Suppressor macrophage treated with lipopolysaccharide for 1 hour (primary cell): ENCODE measurements at places on chromosomes 12 and 14.

DNA sequence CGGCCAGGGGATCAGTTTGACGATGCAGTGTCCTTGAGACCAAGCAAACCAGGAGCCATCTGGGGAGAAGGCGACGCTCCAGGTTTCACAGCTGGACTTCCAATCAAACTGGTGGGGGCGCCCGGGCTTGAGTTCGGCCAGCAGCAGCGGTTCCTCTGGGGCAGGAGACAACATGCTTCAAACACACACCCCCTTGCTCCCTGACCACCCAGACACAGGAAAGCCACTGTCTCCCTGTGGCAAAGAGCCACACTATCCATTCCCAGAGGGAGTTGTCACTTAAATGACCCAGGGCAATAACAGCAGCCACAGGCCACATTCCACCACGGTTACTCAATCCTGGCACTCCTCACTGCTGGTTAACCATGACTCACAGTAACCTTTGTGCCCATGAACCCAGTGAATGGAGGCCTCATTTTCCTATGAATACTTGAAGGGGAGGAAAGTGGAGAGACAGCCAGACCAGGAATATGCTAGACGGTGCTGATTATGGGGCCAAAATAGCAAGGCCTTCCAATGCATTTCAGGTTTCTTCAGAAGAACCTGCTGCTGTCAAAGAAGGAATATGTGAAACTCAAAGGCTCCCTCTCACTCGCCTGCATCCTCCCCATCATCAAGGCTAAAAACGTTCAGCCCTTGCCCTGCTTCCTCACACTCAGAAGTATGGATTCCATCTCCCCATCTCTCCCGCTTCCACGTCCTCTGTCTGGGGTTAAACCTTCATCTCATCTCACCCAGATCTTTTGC, 8.5 kb downstream of the WSB2 start:
- DNase-seq: peak; percentile 65

DNA sequence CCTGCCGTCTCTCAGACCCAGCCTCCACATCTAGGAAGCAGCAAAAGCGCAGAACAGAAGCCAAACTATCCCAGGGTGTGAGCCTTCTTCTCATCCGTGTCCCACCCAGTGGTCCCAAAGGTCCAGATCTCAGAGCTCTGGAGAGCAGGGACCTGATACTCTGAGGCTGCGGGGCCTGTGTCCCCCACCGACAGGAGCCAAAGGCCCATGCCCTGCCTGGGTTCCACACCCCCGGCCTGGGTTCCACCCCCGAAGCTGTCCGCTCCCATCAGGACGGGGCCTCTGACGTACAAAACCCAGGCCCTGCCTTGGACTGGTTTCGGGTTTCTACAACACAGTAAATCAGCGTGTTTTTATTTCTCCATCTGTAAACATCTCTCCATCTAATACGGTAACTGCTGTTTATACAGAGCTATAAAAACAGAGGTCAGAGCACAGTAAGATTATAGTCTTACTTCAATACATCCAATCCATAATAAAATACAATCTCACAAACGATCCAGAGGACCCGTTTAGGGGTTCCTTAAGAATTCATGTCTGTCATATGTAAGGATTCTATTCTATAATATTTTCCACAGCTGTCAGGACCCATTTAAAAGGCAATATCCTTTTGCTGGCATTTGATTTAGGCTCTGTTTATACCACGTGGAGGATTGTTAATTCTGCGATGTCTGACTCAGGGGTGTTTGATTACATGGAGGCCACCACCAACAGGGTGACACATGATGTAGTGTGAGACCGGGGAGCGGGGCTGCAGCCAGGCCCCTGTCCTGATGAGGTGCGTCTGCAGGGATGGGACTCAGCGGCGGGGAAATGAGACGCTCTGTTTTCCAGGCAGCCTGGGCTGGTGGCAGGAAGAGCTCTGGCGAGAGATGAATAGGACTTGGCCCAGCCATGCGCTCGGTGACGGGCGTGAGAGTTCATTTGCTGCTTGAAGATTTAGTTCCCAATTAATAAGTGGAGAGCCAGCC, 110.3 kb downstream of the DICER1 start:
- no peak for DNase-seq

DNA sequence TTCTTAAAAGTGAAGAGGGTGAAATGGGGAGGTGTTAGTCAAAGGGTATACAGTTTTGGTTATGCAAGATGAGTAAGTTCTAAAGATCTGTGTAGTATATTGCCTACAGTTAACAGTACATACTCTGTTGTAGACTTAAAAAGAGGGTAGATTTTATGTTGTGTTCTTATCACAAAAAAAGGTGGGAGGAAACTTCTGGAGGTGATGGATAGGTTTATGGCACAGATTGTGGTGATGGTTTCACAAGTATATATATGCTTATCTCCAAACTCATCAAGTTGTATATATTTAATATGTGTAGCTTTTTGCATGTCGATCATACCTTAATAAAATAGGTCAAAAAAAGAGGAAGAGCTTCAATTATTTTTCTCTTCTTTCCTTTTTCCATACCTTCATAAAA, 64.0 kb downstream of the PDE3A start:
- no peak for DNase-seq

- DNase-seq: peak; percentile 43
Measured at GRCh38 chr14:74574706-74575105, 37.3 kb downstream of the LTBP2 start.

GRCh38 chr12:21797539-21797938, 23.0 kb upstream of the KCNJ8 start:
- DNase-seq: no peak

DNA sequence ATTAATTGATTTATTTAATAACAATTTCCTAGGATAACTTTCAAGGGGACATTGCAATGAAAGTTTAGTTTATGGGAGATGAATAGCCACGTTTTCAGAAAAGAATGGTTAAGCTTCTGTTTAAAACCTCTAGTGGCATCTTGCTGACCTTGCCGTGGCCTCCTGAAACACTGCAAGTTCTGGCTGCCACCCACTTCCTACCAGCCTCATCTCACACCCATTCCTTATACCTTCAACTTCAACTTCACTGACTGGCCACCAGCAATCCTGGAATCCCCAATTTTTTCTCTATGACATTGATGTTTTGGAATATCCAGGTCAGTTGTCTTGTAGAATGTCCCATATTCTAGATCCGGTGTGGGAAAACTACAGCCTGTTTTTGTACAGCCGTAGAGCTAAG, 5.2 kb upstream of the HELB start:
- DNase-seq: no peak

GRCh38 chr12:114412825-114413749, 7.1 kb upstream of the TBX5 start:
- DNase-seq: no peak

- no peak for DNase-seq
Measured at GRCh38 chr12:120408771-120409170, 29.1 kb upstream of the COX6A1 start.

DNA sequence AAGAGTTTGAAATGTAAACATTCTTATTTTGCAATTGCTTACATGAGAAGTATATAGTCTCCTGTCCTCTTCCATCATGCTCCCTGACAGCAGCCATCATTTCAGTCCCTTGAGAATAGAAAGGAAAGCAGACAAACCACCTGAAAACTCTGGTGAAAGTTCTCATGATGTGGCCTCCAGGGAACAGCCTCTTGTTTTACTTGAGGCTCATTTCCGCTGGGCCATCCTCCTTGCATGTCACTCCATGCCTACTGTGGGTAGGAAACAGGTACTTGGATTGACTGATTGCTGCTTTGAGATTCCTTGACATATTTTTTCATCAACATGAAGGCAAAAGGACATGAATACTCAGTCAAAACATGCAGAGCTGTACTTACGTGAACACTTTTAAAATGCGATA, 6.0 kb downstream of the SYT1 start:
- no peak for DNase-seq

DNA sequence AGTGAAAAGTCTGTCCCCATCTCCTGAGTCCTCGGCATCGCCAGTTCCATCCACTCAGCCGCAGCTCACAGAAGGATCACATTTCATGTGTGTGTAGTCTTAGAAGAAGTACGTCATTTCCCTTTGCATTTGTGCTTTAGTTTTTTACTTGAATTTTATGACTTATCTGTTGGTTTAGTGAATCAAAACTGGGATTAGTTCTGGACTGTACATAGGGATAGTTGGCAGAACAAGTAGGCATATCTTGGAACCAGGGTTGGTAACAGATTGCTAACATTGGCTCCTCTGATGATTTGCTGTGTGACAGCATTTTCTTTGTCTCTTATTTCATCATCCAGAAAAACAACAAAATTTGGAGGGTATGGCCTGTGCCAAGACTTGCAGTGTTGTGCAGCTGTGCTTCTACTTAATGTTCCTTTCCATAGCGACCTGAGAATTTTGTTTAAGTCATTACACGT, 69.6 kb upstream of the AEBP2 start:
- DNase-seq: no peak

DNA sequence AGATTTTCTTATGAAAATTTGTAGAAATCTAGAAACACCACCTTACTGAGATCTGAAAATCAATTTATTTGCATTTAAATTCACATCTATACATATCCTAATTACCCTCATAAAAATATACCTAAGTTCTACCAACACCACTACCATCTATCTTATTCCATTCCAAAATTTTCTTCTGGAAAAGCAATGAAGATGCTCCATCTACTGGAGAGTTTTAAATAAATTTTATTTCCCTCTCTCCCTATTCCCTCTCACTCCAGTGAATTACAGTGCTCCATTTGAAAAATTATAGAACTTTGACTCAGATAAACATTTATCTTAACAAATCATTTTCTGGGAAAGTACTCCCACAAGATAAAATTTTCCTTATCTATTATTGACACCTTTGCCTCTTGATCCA, 2.3 kb upstream of the C14orf39 start:
- DNase-seq: no peak

DNA sequence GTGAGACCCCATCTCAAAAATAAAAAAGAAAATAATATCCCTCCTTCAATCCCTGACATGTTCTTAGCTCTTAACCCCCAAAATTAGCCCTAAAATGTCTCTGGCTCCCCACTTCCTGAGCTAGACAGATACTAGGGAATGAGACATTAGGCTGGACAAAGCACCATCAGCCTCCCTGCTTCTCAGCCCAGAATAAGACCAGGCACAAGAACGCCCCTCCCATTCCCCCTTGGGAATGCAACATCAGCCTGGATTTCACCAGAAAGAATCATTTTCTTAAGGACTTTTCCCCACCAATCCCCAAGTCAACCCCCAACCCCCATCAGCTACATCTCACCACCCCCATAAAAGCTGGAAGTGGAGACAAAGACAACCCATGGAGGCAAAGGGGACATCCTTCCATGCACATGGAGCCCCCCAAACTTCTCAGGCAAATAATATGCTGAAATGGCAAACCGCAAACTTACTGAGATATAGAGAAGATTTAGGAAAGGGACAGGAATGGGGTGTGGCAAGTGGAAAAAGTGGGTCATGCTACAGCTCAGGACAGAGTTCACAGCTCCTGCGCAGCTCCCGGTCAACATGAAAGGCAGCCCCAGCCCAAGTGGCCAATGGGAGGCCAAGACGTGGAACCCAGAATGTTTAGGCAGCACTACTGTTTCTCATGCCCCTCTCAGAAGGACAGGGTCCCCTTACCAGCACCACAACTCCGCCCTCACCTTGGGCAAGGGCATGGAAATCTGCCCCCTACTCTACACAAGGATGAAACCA, 2.7 kb downstream of the CHD4 start:
- DNase-seq: no peak

GRCh38 chr12:113700943-113701342, 229.3 kb upstream of the LHX5 start:
- DNase-seq: peak; percentile 18

DNA sequence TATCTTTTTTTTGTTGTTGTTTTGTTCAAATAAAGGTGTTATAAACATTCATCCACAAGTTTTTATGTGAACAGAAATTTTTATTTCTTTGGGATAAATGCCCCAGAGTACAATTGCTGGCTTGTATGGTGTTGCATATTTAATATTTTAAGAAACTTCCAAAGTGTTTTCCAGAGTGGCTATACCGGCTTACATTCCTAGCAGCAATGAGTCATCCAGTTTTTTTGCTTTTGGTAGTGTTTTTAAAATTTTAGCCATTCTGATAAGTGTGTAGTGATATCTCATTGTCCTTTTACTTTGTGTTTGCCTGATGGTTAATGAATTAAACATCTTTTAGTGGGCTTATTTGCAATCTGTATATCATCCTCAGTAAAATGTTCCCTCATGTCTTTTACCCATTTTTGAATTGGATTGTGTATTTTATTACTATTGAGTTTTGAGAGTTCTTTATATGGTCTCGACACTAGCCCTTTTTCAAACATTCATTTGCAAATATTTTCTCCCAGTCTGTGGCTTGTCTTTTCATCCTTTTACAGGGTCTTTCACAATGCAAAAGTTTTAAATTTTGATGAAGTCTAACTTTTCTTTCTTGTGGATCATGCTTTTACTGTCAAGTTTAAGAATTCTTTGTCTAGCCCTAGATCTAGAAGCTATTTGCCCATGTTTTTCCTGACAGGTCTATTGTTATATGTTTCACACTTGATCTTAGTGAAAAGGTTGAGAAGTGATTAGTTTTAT, 29.5 kb downstream of the PPP4R4 start:
- DNase-seq: no peak

DNA sequence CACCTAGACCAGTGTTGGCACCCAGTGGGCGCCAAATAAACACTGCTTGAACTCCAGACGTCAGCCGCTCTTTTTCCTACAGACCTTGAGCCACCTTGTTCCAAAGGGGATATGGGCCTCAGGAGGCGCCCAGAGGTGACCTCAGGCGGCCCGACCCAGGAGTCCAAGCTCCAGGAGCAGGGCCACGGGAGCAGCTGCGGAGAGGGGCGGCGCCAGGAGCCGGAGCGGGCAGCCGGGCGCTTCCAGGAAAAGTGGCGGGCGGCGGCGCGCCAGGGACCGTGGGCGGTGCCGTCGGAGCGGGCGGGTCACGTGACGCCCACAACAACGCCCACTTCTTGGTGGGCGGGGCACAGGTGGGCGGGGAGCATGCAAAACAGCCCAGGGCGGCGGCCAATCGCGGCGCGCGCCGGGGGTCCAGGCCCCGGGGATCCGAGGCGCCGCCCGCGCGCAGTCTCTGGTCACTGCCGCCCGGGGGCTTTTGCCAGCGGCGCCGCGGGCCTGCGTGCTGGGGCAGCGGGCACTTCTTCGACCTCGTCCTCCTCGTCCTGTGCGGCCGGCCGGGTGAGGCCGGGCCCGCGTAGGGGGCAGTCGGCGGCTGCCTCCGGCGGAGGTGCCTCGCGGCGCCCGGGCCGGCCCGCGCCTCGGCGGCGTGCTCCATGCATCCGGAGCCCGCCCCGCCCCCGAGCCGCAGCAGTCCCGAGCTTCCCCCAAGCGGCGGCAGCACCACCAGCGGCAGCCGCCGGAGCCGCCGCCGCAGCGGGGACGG, at the start of gene ORAI1:
Gene ORAI1, plus strand, starts transcription at position 444 of the 766 bp plus-strand sequence.
- DNase-seq: peak; percentile 94

GRCh38 chr12:91772411-91772810, 373.2 kb downstream of the BTG1 start:
- DNase-seq: no peak

GRCh38 chr12:27730097-27730588, 19.5 kb downstream of the MRPS35 start:
- DNase-seq: no peak

DNA sequence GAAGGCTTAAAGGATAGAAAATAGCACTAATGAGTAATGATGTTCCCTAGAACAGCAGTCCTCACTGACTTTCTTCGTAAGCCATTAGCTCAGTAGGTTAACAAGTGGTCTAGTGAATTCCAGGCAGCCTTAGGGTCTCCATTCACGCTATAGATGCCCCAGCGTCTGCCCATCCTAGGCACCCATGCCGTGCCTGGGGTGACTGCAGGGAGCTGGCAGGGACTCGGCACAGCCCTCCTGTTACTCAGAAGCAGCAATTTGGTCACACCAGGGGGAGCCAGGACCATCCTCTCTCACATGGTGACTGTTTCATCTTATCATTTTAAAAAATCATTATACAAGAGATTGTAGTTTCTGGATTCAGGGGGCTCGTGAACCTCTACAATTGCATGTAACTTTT, 66.0 kb upstream of the TRAF3 start:
- no peak for DNase-seq
